ENCODE measurements at places on chromosomes 4 and X.
A peak's percentile ranks its signal among the peaks of the same experiment; 100 is the strongest.

DNA sequence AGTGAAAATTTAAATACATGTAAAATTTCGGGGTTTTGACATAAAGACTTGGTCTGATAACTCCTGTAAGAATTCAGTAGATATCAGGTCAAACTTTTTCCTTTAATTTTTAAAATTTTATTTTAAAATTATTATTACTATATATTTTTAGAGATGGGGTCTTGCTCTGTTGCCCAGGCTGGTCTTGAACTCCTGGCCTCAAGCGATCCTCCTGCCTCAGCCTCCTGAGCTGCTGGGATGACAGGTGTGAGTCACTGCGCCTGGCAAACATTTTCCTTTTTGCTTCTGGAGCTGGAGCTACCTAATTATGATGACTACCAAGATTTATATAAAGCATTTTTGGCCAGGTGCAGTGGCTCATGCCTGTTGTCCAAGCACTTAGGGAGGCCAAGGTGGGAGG is 37.3 kb downstream of the KLHL15 start:
- no peak for DNase-seq

GRCh38 chr4:172758586-172759340 is 409.8 kb upstream of the GALNT7 start:
- DNase-seq, result no peak

DNA sequence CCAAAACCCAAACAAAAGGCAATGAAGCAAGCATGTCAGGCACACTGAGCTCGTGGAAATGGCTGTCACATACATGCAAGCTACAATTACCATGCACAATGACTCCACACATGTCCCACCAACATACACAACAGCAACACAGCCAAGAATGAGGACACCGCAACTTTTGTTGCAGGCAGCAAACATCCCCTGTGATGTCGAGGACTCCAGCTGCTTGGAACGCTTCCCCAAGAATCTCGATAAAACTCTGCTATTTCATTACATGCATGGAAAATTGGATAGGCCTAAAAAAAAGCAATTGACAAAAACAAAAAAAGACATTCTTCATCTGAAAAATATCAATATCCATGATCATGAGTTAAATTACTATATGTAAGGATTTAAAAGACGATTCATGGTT is 11.8 kb downstream of the ANOS1 start:
- no peak for DNase-seq

GRCh38 chrX:114710571-114710970 is 126.7 kb downstream of the HTR2C start:
- no peak for DNase-seq

- no peak for DNase-seq
Observed at GRCh38 chr4:173288296-173288695, 45.9 kb downstream of the HMGB2 start.

- no peak for DNase-seq
Observed at GRCh38 chrX:52118262-52118661, 49.3 kb upstream of the MAGED4B start.

DNA sequence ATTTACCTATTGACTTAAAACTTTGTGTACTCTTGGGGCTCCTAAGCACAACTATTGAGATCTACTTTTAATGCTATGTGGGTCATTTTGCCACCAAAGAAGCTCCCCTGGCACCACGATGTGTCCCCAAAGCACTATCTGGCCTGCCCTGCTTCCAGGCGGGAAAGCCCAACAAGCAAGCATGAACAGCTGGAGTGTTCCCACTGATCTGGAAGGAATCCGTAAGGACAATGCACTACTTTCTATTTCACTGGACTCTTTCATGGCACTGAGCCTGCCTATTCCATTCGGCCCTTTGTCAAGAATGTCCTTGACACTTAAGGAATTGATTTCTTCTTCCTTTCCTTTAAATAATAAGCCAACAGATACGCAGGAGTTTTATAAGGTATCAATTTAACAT is 38.8 kb downstream of the GRIA3 start:
- no peak for DNase-seq

- peak; percentile 43 for DNase-seq
Observed at GRCh38 chrX:30521440-30522182, 56.0 kb downstream of the TASL start.

- DNase-seq, result no peak
Observed at GRCh38 chrX:41933546-41933945, 10.2 kb upstream of the CASK start.

DNA sequence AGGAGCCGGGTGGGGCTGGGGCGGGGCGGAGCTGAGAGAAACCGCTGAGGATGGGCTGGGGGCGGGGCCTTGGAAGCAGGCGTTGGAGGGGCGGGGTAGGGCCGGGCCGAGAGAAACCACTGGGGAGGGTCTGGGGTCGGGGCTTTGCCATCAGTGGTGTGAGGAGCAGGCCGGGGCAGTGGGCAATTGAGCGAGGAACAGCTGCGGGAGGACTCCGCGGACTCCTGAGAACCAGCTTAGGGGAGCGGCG is 1.3 kb upstream of the EOLA2 start:
- no peak for DNase-seq

DNA sequence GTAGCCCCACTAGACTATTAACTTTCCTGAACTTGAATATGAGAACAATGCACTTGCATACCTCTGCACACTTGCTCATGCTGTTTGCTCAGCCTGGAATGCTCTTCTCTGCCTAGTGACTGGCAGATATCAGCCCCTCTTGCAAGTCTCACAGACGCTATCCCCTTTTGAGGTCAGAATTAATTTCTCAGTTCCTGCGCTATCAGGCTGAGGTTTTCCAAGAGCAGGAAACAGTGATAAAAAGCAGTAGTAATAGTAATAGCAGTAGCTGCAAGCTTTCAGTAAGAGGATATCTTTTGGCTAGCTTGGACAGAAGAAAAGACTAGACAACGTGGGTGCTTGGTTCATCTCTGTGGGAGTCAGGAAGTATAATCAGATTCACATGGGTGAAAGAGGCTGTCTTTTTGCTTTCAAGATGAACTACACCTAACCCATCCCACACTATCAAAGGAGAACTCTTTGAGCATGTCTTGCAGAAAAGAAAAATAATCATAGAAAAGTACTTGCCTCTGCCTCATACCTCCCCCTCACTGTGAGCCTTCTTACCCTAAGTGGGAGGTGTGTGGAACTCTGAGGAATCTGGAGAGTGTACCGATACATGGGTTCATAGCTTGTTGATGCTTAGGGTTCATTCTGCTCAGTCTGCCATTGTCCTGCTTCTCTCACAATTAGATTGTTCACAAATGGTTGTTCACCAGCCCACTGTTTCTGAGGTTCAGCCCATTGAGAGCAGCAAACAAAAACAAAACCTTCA is 11.3 kb upstream of the DRP2 start:
- no peak for DNase-seq

DNA sequence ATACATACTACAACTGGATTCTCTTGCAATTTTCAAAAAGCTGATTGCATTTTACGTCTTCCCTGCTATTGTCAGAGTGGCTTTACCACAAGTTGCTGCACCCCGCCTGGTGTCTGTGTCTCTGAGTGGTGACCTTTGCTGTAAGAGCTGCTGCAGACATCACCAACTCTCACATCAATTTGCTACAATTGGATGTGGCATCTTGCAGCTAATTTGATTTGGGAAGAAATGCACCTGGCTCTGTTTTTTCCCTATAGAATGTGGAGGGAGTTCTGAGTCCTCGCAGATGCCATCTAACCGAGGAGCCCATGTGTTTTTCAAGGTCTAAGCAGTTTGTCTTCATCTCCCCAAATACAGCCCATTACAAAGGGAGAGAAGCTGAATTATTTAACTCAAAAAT is 73.8 kb upstream of the PHOX2B start:
- DNase-seq, result no peak

GRCh38 chrX:110026099-110026844 is 23.4 kb downstream of the TMEM164 start:
- no peak for DNase-seq

GRCh38 chr4:4455210-4455865 is 68.4 kb downstream of the NSG1 start:
- no peak for DNase-seq

DNA sequence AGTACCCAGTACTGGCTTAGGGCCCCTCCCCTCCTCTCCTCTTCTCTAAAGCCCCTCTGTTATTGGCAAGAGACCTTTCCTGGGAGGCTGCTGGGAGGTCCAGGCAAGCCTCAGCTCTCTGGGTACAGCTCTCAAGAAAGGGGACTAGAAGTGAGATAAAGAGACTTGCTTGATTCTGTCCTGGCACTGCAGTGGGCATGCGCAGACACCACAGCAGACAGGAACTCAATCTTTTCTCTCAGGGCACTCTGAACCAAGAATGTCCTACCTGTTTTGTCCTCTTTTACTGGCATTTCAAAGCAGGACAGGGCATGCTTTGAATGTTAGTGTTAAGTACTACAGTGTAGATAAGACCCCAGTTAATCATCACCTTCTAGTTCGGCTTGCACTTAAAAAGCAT is 74.9 kb downstream of the NYX start:
- DNase-seq, result no peak

DNA sequence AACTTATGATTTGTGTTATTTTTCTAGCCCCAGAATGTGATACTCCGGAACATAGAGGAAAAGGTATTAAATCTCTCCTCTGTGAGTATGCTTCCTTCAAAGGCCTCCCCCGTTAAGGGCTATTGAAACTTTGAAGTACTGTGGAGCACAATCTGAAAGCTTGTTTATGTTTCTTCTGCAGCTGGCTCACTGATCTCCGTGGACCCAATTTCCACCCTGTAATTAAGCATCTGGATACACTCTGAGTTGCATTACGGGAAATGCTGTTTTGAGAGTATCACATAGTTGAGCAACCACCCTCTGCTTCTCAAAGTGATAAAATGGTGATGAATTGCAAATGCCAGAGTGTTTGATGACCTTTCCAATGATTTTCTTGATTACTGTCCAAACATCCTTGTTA is 296.8 kb upstream of the PABPC5 start:
- DNase-seq, result no peak

DNA sequence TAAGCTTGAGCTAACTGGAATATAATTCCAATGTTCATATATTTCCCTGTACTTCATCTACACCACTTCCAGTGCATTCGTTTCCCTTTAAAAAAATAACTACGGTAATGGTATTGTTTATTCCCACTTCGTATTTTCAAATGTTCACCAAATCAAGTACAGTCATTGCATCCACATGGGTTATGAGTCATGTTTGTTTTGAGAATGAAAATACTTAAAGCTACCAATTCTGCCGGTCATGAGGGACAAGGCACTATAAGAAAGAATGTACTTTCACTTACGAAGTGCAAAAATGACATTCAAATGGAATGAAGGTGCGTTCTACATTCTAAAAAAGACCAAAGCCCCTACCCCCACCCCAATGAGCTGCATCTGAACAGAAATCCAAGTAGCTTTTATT is 174.4 kb upstream of the FGF13 start:
- no peak for DNase-seq

GRCh38 chr4:107359208-107359607 is 323.1 kb upstream of the DKK2 start:
- DNase-seq, result no peak

DNA sequence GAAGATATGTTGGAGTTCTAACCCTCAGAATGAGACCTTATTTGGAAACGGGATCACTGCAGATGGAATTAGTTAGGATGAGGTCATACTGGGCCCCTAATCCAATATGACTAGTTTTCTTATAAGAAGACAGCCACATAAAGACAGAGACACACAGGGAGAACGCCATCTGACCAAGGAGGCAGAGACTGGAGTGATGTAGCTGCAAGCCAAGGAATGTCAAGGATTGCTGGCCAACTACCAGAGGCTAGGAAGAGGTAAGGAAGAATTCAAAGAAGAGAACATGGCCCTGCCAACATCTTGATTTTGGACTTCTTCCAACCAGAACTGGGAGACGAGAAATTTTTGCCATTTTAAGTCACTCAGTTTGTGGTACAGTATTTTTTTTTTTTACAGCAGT is 152.8 kb upstream of the DIPK2B start:
- no peak for DNase-seq

- DNase-seq, result no peak
Observed at GRCh38 chrX:149611623-149612175, 16.6 kb upstream of the HSFX2 start.

DNA sequence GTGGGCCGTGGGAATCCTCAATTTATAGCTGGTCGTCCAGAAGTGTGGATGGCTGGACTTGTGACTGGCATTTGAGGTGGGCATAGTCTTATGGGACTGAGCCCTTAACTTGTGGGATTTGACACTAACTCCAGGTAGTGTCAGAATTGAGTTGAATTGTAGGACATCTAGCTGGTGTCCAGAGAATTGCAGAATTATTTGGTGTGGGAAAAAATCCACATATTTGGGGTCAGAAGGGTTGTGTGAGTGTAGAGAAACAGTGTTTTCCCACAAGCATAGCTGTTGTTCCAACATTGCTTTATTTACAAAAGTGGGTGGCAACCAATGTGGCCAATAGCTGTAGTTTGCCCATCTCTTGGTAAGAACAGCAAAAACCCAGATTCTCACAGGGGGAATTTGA is 91.3 kb downstream of the MOSPD2 start:
- peak; percentile 39 for DNase-seq

- no peak for DNase-seq
Observed at GRCh38 chrX:103063191-103063845, 653 bp downstream of the BEX1 start.

- DNase-seq, result no peak
Observed at GRCh38 chr4:3807311-3807710, 41.1 kb downstream of the ADRA2C start.

DNA sequence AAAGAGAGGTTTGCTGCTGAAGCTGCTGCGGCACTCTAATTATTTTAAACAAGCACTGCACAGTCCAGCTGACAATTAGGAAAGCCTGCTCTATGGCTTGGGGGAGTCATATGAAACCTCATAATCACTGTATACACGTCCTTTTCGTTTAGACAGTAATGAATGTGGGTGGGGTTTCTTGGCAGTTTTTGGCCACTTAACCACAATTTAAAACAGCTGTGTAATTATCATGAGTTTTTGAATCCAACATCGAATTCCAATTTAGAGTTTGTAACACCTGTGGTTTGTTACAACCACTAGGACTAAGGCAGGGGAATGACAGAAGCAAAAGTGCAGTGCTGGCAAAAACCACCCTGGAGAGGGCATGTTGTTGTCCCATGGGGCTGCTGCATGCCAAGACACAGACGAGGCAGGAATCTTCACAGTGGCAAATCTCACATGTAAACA is 99.5 kb downstream of the CXXC4 start:
- DNase-seq, result no peak

GRCh38 chr4:99720206-99720605 is 62.6 kb upstream of the C4orf54 start:
- DNase-seq, result no peak

DNA sequence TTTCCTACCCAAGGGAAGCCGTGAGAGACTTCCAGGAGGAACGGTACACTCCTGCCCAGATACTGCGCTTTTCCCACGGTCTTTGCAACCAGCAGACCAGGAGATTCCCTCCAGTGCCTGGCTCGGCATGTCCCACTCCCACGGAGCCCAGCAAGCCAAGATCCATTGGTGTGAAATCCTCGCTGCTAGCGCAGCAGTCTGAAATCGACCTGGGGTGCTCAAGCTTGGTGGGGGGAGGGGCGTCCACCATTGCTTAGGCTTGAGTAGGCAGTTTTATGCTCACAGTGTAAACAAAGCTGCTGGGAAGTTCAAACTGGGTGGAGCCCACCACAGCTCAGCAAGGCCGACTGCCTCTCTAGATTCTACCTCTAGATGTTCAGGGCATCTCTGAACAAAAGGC is 284.8 kb upstream of the FGF13 start:
- DNase-seq, result no peak

GRCh38 chr4:80058740-80059139 is 14.3 kb downstream of the ANTXR2 start:
- DNase-seq, result no peak

GRCh38 chr4:8043596-8043995 is 103.9 kb upstream of the AFAP1 start:
- no peak for DNase-seq

Data from GM04503 (cell line).